ENCODE measurements at places on chromosomes 11 and 22.

DNA sequence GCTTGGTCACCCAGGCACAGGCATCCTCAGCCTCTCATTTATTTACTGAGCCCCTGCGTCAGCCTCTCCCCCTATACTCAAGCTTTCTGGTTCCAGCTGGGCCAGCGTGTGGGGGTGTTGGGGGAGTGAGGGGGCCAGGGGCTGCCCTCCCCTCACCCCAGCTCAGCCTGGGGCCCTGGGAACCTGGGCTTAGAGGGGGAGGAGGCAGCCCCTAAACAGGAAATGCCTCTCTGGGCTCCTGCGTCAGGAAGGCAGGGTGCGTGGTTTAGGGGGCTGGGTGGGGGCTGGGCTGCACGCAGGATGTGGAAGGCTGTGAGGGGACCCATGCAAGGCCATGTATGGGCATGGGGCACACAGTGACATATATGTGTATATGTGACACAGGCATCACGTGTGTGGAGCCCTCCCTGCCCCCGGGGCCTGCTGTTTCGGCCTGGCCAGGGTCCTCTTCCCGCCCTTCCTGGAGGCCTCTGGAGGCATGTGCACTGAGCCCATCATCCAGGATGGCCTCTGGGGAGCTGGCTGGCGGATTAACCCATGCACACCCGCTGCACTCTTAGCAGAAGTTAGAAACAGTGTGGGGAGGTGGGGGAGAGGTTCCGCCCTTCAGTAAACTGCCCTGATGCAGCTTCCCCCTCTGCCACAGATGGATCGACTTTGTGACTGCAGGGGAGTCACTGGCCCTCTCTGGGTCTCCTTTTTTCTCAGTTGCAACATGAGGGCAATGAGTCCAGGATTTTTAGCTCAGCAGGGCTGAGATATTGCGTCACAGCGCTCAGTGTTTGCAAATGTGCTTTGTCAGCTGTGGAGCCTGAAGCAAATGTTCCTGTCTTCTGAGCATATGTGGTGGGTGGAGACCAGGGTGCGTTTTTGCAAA is 1.1 kb upstream of the CD248 start:
- DNase-seq = no peak

GRCh38 chr11:67492801-67493547 is 10.1 kb downstream of the AIP start:
- no peak for DNase-seq

GRCh38 chr11:294780-295179 is 4.5 kb downstream of the IFITM5 start:
- DNase-seq = no peak

DNA sequence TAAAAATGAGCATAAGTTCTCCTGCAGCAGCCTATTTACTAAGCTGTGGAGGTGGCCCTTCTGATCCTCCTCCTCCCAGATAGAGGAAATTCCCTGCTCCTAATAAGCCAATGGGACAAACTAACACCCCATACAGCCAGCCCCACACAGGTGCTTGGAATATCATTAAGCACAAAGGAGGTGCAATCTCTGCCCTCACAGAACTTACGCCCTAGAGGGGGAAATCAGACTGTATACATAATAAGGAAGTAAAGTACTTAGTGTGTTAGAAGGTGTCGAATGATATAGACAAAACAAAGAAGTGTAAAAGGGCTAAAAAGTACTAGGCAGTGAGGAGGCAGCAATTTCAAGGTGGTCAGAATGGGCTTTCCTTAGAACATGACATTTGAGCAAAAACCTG is 5.8 kb downstream of the MS4A12 start:
- DNase-seq = no peak

DNA sequence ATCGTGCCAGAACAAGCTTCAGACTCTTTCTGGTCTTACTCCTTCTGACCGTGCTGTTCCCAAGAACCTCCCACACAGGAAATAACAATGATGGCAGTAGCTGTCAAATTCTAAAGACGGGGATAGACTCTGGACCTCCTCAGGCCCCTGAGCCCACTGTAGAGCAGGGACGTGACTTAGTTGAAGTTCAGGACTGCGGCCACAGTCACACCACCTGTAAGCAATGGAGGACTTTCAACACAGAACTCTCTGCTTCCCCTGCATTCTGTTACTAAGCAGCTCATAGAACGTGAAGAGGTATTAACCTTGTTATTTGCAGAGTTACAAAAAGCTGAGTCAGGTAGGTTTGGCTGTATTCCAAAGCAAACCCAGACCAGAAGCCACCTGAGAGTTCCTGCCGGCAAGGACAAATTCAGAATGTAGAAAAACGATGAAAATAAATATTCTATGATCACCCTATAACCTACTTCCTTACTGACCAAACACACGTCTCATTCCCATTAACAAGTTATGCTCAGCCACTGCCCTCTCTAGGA is 12.7 kb downstream of the TMEM45B start:
- DNase-seq = no peak

- no peak for DNase-seq
These were observed 19.2 kb downstream of the NTM start for GRCh38 chr11:131389582-131389981.

All from cerebellum (tissue), 4 donors.